ENCODE measurements at places on chromosomes 7 and 10.

- DNase-seq, result no peak
- peaks cover 18% of the 10 kb centered on the region for H3K4me1 ChIP-seq
- H3K27me3 ChIP-seq, result no peaks in the 10 kb centered on the region
- no peak overlapping the region for H3K4me3 ChIP-seq
Measured at GRCh38 chr10:62166331-62167131, 102.1 kb downstream of the RTKN2 start.

GRCh38 chr10:62062752-62063512 lies 161.4 kb downstream of the ARID5B start:
- DNase-seq, result no peak
- H3K36me3 ChIP-seq, result peaks cover 67% of the 10 kb centered on the region
- peak overlapping the region; percentile 99 for H3K4me3 ChIP-seq
- H3K4me1 ChIP-seq, result peaks cover 90% of the 10 kb centered on the region

GRCh38 chr7:55425141-55425752 lies 60.1 kb downstream of the LANCL2 start:
- peaks cover 1% of the 10 kb centered on the region for H3K36me3 ChIP-seq
- DNase-seq, result no peak
- no peak overlapping the region for H3K27ac ChIP-seq
- no peak overlapping the region for H3K4me3 ChIP-seq
- H3K27me3 ChIP-seq, result no peaks in the 10 kb centered on the region
- H3K4me1 ChIP-seq, result peaks cover 21% of the 10 kb centered on the region

- H3K36me3 ChIP-seq, result no peaks in the 10 kb centered on the region
- H3K4me3 ChIP-seq, result no peak overlapping the region
- H3K4me1 ChIP-seq, result no peaks in the 10 kb centered on the region
Measured at GRCh38 chr7:112495810-112496462, 15.1 kb downstream of the LSMEM1 start.

Measured in activated T-cell treated with anti-CD3 and anti-CD28 coated beads, Interleukin-2, amount 50 U/mL, for 72 hours (primary cell).